ENCODE measurements at places on chromosomes 4 and X. TPM values are rescaled to one million over a fixed set of nuclear protein-coding genes. Genes with fewer than 3 reads are reported as not detected.

The FHIP1A gene
- 2.1 TPM for total RNA-seq

- DNase-seq: no peak
Measured at GRCh38 chr4:138773321-138773720, 242.3 kb upstream of the NOCT start.

The SLIT2 gene
- 0.39 TPM for total RNA-seq

The TCEAL3 gene
- 16.4 TPM for total RNA-seq

GRCh38 chr4:83252782-83253405, 31.7 kb downstream of the COQ2 start:
- peak; percentile 42 for DNase-seq

DNA sequence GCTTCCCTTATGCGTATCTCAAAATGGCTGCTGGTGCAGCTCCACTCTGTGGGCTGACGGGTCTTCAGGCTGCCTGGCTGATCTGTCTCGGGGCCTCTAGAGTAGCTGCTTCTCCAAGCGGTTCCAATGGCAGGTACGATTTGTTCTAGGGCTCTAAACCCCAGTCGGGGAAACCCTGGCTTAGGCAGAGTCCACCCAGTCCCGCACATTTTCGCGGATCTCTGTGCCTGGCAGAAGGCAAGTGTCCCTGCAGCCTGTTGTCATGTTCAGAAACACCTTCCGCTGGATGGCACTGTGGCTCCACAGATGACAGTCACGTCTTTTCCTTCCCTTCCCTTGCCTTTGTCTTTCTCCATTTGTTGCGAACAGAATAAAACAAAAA, 54.4 kb downstream of the NBDY start:
- DNase-seq: no peak

The RTL9 gene
- not detected for total RNA-seq

DNA sequence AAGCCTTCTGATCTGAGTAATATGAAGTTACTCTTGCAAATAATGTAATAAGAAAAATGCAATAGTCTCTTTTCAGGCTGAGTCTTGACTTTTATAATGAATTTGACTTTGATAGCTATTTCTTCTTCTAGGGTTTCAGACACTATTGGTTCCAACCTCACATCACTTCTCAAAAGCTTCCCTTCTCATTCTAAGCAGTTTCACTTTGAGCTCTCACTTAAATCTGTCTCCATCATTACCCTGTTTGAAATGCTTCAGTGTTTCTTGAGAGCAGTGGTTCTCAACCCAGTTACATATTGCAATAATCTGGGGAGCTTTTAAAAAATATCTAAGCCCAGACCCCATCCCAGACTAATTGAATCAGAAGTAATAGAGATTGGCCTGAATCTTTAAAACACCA, 40.5 kb upstream of the BMP2K start:
- no peak for DNase-seq

DNA sequence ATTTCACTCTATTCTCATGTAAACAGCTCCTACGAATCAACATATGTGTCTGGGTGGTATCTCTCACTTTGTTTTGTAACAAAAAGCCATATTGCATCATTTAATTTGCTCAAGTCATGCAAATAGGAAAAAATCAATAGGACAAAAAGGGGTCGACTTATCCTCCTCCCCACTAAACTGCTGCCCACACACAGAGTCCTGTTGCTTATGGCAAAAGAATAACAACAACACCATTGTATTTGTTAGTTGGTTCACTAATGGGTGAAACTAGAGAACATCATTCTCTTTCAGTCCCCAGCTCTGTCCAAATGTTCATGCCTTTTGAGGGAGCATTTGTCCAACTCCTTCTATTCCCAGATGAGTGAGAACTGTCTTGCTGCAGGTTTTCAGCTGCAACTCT, 2.1 kb downstream of the HHIP start:
- DNase-seq: no peak

GRCh38 chrX:3252744-3253143, 93.7 kb downstream of the MXRA5 start:
- DNase-seq: no peak

DNA sequence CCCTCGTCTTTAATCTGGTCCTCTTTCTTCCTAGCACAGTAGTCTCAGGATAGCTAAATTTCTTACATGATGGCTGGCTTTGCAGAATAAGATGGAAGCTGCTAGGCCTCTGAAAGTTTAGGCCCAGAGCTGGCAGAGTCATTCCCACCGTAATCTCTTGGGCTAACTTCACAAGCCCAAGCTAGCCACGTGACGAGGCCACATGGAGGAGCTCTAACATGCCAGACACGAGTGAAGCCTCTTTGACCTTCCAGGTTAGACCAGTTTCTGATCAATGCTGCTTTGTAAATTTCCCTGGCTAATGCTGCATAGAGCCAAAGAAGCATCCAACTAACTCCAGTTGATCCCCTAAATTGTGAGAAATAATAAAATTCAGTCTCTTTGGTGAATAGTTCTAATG, 9.5 kb upstream of the CENPE start:
- no peak for DNase-seq

The UGT8 gene
- 13.0 TPM for total RNA-seq

DNA sequence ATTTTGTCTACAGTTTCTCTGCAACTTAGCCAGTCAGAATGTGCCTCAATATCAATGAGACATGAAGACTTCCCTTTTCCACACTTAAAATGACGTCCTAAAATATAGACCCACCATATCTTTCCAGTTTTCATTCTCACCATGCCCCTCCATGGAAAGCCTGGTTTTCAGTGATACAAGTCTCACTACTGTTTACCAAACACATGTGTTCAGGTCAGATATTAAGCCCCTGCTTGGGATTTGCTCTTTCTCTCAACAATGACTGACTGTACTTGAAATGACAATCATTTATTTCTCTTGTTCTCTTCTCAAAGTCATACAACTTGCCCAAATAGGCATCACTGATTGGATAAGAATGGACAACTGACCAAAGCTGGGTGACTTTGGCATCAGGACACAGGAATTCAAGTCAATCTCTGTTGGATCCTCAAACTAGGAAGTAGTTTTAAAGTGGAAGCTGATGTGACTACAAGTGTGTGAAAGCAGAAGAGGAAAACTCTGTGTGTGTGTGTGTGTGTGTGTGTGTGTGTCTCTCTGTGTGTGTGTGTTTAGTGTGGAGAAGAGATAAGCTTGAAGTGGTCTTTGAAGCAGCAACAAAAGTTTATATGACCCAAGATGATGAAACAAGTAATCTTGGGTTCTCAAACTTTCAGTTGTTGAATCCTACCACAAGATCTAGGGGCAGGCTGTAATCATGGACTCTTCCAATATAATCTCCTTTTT, 217.4 kb upstream of the FGF13 start:
- no peak for DNase-seq

The SCARB2 gene
- 25.7 TPM for total RNA-seq

The CPLX1 gene
- total RNA-seq: not detected

The MAGEA12 gene
- total RNA-seq: 60.6 TPM

The F9 gene
- total RNA-seq: not detected

GRCh38 chr4:67080046-67080557, 465.2 kb downstream of the CENPC start:
- DNase-seq: no peak

All from Daoy (cell line).